GM13977 (cell line): ENCODE measurements at places on chromosomes 16 and 17.

- no peak for DNase-seq
These were observed 16.8 kb upstream of the KRT19 start for GRCh38 chr17:41544935-41545334.

DNA sequence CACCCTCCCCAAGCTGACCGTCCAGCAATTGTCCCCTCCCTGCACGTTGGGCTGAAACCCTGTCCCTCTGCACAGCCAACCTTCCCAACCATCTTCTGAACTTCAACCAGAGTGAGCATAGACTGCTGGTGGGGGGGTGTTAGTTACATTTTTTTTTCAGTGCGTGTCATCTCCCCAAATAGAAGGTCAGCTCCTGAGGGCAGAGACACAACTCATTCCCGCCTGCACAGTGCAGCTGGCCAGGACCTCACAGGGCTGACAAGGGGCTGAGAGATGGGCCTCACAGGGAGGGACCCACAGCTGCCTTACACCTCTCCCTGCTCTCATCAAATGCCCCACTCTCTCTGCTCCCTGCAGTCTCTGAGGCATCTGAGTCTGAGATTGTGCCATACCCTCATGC lies 8.4 kb downstream of the SRL start:
- DNase-seq: no peak

GRCh38 chr16:371515-372301 lies 1.4 kb upstream of the MRPL28 start:
- no peak for DNase-seq

- no peak for DNase-seq
These were observed 103.4 kb downstream of the ZNF778 start for GRCh38 chr16:89320782-89321501.

GRCh38 chr16:80375513-80375912 lies 165.3 kb upstream of the DYNLRB2 start:
- DNase-seq: no peak

GRCh38 chr17:81428948-81429774 lies 33.9 kb downstream of the BAHCC1 start:
- DNase-seq: no peak

DNA sequence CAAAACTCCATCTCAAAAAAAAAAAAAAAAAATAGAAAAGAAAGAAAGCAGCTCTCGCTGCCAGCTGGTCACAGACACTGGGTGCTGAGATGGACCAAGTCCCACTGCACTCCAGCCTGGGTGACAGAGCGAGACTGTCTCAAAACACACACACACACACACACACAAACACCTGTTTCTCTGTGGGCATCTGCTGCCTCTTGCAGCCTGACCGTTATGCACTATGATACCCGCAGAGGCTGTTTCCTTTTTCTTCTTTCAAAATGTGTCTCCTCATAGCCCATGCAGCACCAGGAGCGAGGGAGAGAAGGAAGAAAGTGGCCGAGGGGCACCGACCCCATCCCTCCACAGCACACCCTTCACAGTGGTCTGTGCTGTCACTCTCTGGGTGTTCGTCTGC lies 36.9 kb upstream of the KLHDC4 start:
- DNase-seq: no peak

GRCh38 chr16:30609002-30609925 lies 925 bp downstream of the ZNF689 start:
- peak; percentile 64 for DNase-seq

- no peak for DNase-seq
These were observed 11.2 kb downstream of the CYBC1 start for GRCh38 chr17:82439194-82439828.

DNA sequence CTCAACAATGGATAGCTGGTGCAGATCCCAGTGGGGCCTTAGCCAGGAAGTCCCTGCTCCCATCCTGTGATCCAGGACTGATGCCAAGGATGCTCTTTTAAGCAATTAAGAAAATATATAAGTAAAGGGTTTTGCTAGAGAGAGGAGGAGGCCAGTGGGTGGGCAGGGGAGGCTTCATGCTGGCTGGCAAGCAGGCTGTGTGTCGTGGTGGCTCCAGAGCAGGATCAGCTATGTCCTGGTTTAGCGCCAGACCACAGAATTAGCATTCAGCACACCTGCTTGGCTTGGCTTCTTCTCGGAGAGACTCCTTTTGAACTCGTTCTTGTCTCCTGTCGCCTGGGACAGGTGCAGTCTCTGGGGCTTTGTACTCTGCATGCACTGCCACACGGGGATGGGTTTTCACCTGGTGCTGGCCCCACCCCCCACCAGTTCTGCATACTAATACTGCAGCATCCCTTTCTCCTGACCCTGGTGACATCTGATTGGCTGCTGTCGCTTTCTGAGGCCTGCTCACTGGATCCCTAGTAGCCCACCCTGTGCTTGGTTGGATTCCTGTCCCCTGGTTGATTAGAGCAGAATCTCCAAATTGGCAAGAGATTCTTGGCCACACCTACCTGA lies 66.1 kb downstream of the PLD6 start:
- no peak for DNase-seq

- no peak for DNase-seq
These were observed 26.9 kb downstream of the PTRH2 start for GRCh38 chr17:59680314-59680713.

GRCh38 chr17:79721993-79722671 lies 8.6 kb upstream of the ENPP7 start:
- no peak for DNase-seq

- no peak for DNase-seq
These were observed 4.3 kb upstream of the C16orf95 start for GRCh38 chr16:87321336-87322107.
